CD4-positive, CD25-positive, alpha-beta regulatory T cell (primary cell): ENCODE measurements at places on chromosomes 5 and 9. TPM values are rescaled to one million over a fixed set of nuclear protein-coding genes. Genes with fewer than 3 reads are reported as not detected.

- H3K36me3 ChIP-seq: no peaks in the 10 kb centered on the region
- peaks cover 13% of the 10 kb centered on the region for H3K27me3 ChIP-seq
- H3K4me1 ChIP-seq: no peaks in the 10 kb centered on the region
Measured at GRCh38 chr5:139841549-139841948, 45.9 kb downstream of the PSD2 start.

Gene C1QTNF2
- polyA plus RNA-seq: not detected

Gene PNPLA7
- 2.5 TPM for polyA plus RNA-seq

GRCh38 chr9:133125941-133126696, 5.1 kb upstream of the RALGDS start:
- no peaks in the 10 kb centered on the region for H3K27me3 ChIP-seq
- peak; percentile 50 for DNase-seq
- peak overlapping the region; percentile 100 for H3K27ac ChIP-seq
- H3K4me1 ChIP-seq: peaks cover 87% of the 10 kb centered on the region
- H3K4me3 ChIP-seq: peak overlapping the region; percentile 54

DNA sequence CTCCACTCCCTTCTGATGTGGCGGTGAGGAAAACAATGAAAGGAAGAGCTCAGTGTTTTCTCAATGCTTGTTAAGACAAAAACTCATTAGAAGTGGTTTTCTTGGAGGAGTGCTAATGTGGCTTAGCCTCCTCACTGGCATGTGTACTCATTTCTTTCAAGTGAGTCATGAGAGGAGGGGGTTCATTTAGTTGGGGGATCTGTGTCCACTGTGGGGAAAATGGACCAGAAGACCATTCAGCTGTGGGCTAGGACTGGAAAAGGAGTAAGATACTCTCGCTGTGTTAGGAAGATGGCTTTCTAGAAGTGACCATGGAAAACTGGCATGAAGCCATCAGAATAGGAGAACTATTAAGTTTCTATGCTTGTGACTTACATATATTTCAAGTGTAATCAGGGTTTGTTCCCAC, 23.5 kb downstream of the KLF9 start:
- H3K27ac ChIP-seq: no peak overlapping the region
- no peak overlapping the region for H3K4me3 ChIP-seq
- DNase-seq: no peak
- no peaks in the 10 kb centered on the region for H3K27me3 ChIP-seq
- H3K36me3 ChIP-seq: peaks cover 9% of the 10 kb centered on the region

GRCh38 chr5:663436-664342, 29.5 kb downstream of the TPPP start:
- H3K27me3 ChIP-seq: no peaks in the 10 kb centered on the region
- no peak overlapping the region for H3K27ac ChIP-seq
- H3K4me3 ChIP-seq: no peak overlapping the region
- no peak for DNase-seq
- peaks cover 3% of the 10 kb centered on the region for H3K36me3 ChIP-seq
- no peaks in the 10 kb centered on the region for H3K4me1 ChIP-seq

GRCh38 chr9:108158236-108158995, 668.8 kb upstream of the KLF4 start:
- H3K27me3 ChIP-seq: no peaks in the 10 kb centered on the region
- DNase-seq: no peak
- H3K36me3 ChIP-seq: no peaks in the 10 kb centered on the region
- H3K27ac ChIP-seq: no peak overlapping the region
- H3K4me1 ChIP-seq: no peaks in the 10 kb centered on the region

GRCh38 chr5:179319123-179319522, 26.1 kb downstream of the ADAMTS2 start:
- H3K27ac ChIP-seq: no peak overlapping the region
- H3K4me1 ChIP-seq: no peaks in the 10 kb centered on the region
- no peak overlapping the region for H3K4me3 ChIP-seq
- H3K36me3 ChIP-seq: no peaks in the 10 kb centered on the region
- H3K27me3 ChIP-seq: no peaks in the 10 kb centered on the region

Gene INSYN2B
- not detected for polyA plus RNA-seq
